ENCODE measurements at places on chromosomes 3 and 15.

DNA sequence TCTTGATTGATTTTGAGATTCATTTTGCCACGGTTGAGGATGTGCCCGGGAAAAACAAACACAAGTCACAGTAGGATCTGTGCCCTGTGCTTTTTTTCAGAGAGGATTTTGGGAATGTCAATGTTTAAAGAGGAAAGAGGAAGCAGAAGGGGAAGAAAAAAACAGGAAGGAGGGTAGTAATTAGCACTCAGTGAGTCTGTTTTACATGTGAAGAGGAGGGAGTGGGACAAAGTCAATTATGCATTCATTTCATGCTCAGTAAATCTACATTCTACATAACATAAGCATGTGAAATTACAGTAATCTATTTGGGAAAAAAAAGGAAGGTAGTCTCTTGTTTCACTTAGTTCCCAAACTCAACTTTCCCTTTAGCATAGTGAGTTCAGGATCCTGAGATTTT lies 18.3 kb upstream of the CD200 start:
- no peak for DNase-seq

- DNase-seq: no peak
Measured at GRCh38 chr15:45587863-45588170, 638 bp downstream of the BLOC1S6 start.

DNA sequence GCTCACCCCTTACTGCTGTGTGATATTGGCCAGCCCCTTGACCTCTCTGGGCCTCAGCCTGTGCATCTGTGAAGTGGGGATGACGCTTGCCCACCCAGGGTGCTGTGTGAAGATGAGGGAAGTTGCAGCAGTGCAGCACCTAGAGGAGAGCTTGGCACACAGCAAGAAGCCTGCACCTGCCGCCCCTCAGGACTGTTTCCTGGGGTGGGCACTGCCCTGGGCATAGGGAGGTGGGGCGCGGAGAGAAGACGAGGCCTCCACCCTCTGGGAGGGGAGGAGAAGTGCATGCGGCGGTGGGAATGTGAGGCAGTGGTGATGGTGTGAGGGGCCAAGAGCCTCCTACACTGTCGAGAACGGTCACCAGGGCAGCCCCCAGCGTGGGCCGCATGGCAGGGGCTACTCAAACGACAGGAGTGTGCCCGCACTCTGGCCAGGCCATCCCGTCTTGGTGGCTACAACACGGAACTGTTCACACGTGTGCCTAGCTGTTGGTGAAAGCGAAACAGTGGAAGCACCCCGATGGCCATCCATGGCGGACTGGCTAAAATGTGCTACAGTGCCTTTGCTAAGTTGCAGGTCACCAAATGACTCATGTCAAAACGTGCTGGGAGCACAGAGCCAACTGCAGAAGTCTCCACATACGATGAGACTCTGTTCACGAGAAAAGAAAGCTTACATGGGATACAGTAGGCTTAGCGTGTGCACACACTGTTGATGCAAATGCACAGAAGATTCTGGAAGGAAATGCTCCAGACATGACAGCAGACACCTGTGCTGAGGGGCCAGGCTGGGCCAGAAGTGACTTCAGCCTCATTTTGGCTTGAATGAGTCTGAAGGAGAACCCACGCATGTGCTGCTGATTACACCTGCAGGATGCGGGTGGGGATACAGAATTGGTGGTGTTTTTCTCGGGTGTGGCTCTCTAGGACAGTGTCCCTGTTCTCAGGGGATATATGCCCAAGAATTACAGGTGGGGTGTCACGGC lies 40.4 kb upstream of the IQSEC1 start:
- DNase-seq: no peak

GRCh38 chr3:64188810-64189560 lies 36.3 kb downstream of the PRICKLE2 start:
- peak; percentile 7 for DNase-seq

GRCh38 chr3:118955914-118956556 lies 78.6 kb downstream of the IGSF11 start:
- peak; percentile 35 for DNase-seq

DNA sequence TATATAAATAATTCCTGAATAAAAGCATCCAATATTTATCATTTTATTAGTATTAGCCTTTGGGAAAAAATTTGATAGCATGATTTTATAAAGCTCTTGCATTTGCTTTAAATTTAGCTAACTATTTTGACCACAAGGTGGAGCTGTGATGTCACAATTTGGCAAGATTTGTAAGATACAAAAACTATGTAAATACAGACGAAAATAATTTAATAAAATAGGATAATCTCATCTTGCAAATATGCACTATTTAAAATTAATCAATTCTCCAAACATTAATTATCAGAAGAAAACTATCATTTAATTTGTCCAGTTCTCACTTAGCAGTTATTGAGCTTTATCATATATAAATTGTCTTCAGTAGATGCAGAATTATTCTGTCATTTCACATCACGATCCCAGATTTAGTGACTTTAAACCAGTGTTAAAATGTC lies 95.4 kb downstream of the PLOD2 start:
- peak; percentile 78 for DNase-seq

DNA sequence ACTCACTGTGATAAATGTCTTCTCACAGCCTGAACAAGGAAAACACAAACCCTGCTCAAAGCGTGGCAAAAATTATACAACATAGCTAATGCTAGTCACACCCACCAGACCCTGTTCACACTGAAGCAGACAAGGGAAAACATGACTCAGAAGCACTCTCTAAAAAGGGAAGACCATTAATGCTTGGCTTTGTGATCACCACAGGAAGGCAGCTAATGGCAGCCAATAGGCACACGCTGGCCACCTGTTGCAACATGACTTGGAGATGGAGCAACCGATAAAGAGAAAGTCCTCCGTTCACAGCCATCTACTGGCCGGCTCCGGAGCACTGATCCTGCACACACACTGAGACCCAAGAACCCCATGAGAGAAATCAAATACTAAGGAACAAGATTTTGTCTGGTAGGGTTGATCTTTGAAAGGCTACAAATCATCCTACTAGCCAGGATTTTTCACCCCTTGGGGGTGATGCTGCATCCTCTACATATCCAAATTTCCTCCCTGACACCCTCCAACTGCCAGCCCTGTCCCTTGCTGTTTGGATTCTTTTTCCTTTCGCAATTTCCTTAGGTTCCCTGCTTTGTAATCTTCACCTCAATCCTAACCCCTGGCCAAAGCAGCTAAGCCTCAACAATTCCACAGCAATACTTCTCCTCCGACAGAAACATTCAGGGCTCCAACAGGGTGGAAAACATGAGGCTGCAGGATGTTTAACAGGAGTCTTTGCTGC lies 3.2 kb downstream of the ZXDC start:
- DNase-seq: peak; percentile 81

GRCh38 chr3:47008234-47008796 lies 28.8 kb downstream of the NBEAL2 start:
- no peak for DNase-seq

DNA sequence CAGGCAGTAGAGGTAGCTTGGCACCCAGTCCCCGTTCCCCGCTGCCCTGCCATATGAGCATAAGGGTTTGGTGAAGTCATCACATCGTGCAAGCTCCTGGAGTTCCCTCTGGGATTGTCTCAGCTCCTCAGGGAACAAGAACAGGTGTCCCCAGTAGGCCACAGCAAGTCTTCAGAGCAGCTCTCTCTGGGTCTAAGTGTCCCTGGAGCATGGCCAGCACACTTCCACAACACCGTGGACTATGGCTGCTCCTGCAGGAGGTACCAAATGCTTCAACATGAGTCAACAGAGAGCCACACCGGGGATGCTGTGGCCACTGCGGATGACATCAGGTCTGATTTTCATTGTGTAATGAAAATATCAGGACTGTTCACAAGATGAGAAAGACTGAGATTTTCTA lies 23.1 kb downstream of the ABHD6 start:
- no peak for DNase-seq

DNA sequence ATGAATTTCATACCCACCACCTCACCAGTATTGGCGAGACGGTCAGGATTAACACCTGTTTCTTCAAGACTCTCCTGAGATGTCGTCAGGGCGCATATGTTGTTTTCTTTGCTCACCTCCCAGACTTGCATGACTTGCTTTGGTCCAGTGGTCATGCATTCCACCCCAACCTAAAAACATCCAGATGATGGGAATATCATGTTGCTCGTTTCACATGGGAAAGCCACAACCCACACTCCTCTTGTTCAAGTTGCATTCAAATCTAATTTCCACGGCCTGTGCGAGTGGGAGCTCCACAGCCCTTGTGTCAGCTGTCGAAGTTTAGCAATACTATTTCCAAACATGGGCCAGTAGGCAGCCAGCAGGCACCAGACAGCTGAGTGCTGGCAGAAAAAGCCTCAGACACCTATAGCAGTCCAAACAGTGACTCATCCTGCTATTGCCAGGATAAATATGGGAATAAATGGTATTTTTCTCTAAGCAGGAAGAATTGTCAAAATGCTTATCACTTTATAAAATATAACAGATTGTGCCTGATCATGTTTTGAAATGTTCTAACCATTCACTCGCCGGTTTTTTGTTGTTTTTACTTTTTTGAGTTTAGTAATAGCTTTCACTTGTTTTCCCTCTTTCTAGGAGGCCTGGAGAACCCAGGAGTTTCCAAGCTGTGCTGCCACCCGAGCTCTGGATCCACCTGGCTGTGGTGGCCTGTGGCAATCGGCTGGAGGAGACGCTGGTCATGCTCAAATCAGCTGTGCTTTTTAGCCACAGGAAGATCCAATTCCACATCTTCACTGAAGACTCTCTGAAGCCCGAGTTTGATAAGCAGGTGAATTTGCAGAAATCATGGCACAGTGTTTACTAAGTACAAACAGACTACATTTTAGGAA lies 20.1 kb downstream of the GXYLT2 start:
- no peak for DNase-seq

GRCh38 chr3:71069797-71070196 lies 513.7 kb downstream of the FOXP1 start:
- peak; percentile 57 for DNase-seq

DNA sequence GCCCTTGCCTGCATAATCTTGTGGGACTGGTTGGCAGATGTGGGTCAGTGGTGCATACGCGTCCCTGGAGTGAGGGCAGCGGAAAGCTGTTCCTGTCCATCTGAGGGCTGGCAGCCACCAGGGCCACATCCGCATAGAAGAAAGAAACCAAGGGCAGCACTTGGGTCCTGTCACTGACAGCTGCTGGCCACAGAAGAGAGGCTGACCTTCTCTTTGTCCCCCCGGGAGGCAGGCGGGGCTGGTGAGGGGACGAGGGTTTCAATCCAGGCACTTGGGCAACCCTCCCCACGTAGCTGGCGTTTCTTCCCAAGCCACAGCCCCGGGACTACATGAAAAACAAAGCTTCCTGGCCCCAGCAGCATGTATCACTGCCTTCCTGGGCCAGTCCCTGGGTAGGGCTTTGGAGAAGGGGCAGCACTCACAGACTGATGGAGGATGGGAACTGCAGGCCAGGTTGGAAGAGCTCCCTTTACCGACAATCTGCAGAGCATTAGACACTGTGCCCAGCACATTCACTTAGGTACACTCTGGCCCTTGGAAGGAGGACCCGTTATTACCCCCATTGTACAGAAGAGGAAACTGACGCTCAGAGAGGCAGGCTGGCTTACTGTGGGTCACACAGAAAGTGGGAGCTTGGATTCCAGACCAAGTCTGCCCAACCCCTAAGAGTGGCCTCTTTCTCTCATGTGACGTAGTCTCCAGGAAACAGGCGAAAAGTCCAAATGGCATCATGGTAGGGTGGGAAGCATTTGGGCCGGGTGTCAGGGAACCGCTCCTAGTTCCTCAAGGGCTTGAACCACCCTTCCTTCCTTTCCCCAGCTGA lies 78.8 kb upstream of the SLC6A6 start:
- DNase-seq: no peak

DNA sequence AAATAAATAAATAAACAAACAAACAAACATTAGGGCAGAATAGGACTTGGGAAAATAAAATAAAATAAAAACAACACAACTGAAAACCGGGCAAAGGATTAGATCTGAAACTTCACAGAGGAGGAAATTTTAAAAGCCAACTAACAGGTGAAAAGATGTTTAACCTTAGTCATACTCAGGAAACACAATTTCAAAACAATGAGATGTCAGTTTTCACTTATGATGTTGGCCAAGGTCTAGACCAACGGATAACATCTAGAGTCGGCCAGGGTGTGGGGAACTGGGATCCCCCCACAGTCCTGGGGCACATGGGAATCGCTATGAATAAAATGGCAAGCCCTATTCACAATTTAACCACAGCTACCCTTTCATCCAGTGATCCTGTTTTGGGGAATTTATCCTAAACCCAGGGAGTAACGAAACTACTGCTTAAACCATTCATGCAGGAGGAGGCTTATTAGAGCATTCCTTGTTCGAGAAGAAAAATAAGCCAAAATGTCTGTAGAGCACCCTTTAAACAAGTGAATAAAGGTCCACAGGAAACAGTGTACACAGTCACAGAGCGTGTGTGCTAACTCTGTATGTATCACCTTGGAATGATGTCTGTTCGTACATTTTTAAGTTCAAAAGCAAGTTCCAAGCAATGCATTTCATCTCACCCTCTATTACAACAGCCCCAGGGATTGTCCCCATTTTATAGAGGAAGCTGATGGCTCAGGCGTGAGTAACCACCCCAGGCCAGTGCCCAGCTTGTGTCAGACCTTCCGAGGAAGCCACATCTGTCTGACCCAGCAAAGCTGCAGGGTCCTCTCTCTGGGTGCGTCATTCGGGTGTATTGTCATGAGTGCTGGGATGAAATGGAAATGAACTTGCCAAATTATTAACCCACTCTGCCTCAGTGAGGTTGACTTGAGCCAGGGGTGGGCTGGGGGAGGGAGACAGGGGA lies 6.3 kb upstream of the ANPEP start:
- DNase-seq: no peak

GRCh38 chr3:23262766-23263165 lies 59.6 kb downstream of the UBE2E2 start:
- DNase-seq: no peak

- no peak for DNase-seq
Measured at GRCh38 chr3:152148579-152148978, 120.2 kb upstream of the MBNL1 start.

- no peak for DNase-seq
Measured at GRCh38 chr3:64502284-64502683, 185.5 kb downstream of the ADAMTS9 start.

GRCh38 chr15:51298620-51299019 lies 39.8 kb downstream of the CYP19A1 start:
- DNase-seq: no peak

GRCh38 chr3:29775340-29775739 lies 494.5 kb downstream of the RBMS3 start:
- DNase-seq: peak; percentile 95

DNA sequence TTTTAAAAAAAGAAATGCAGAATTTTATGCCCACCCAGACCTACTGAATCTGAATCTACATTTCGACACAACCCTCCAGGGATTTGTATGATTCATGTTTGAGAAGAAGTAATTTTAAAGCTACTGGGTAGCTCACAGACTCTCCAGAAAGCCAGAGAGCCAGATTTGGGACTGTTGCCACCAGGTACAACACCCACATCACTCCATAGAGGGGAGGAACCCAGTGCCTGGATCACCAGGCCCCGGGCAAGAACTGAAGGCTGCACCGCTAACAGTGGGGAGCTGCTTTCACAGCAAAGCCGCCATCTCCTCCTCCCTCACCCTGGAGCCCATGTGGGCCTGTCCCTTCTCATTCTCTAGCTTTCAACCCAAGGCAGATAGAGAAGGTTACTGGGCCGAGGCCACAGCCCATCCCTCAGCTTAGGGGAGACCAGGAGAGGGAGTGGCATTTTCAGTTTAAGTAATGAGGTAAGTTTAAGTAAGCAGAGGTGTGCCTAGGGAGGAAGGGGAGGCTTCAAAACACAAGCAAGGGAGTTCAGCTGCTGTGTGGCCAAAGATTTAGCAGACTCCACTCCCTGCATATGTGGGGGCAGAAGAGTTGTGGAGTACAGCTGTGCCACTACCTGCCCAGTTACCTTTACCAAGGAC lies 109.8 kb downstream of the IL12A start:
- DNase-seq: no peak
